Activated CD4-positive, alpha-beta T cell treated with anti-CD3 and anti-CD28 coated beads, Interleukin-2, amount 50 U/mL, for 1 hour (primary cell): ENCODE measurements at places on chromosomes 1 and 21.

DNA sequence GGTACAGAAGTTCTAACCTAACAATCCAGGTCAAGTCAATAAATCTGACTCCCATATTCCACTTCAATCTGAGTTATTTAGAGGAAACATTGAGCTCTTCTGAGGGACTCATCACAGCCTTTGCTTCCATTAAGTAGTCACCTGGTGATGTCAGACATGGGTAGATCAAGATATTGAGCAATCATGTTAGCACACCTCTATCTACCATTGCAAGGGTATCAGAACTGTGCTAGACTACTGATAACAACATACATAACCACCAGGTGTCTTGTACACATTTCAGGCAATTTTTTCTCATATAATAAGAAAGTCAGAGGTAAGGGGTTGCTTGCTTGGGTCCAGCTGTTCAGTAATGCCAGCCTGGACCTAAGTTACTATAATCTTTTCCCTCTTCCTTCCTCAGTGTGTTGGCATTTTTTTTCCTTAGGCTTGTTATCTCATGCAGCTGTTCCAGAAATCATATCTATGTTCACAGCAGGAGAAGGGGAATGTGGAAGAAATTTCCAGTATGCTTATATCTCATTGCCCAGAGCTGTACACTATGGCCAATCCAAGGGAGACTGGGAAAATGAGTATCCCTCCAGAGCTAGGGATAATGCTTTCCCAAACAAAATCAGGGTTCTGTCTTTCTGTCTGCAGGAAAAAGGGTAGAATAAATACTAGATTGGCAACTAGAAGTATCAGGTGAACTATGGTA is 52.3 kb downstream of the GRIK1 start:
- DNase-seq: no peak

DNA sequence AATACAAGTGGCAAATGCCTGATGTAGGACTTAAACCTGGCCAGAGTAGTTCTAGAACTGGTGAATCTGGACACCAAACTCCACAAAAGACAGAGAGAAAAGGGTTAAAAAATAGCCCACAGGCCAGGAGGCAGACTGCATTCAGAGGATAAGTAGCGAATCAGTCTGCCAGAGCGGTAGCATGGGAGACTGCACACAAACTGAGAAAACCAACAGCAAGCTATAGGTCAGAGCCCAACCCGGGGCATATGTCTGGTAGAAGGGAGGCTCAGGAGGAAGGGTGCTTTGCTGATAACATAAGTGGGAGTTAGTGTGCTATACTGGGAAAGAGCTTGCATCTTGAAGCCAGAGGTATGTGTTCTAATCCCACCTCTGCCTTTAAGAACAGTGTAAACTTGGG is 4.0 kb downstream of the LRRC53 start:
- no peak for DNase-seq

DNA sequence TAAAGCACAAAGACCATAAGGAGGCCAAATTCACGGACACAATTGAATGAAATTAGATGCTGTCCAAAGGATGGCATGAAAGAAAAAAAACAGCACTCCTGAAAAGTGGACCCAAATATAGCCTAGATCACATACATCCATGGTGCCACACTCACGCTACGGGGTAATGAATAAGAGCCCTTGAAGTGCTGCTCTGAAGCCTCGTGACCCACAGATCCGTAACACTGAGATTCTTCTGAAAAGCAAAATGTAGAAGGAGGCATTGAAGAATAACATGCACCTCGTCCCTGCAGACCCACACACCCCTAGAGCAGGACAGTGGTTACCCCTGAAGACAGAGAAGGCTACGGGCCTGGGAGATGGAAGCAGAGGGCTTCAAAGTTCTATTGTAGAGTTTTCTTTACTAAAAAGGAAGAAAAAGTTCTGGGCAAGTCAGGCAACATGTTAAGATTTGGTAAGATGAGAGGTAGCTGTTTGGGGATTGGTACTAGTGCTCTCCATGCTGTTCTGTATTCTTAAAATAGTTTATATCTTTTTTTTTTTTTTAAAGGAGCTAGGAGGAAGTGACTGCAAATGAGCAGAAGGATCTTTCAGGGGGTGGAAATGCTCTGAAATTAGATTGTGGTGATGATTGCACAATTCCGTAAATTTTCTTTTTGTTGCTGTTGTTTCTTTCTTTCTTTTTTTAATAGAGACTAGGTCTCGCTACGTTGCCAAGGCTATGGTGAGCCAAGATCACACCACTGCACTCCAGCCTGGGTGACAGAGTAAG is 4.1 kb upstream of the ITGB2 start:
- DNase-seq: no peak

GRCh38 chr1:228985661-228986060 is 250.4 kb downstream of the RHOU start:
- DNase-seq: no peak

DNA sequence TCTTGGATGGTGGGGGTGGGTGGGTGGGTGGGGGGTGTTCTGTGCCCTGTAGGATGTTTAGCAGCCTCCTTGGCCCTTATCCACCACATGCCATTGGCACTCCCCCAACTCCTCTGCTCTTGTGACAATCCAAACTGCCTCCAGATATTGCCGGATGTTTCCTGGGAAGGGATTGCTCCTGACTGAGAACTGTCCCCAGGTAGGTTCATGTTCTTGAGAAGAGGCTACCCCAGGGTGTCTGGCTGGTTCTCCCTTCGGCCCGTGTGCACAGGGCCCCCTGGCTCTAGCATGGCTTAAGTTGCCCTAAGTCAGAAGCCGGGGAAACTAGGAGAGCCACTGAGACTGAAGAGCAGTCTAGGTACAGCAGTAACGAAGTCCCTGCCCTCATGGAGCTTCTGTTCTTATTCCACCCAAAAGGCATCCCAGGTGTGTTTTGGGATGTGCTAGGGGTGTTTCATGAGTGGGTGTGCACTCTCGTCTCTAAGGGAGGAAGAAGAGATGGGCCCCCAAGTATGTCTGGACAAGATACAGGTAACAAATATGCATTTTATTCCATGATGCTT is 19.8 kb upstream of the THRAP3 start:
- DNase-seq: no peak

DNA sequence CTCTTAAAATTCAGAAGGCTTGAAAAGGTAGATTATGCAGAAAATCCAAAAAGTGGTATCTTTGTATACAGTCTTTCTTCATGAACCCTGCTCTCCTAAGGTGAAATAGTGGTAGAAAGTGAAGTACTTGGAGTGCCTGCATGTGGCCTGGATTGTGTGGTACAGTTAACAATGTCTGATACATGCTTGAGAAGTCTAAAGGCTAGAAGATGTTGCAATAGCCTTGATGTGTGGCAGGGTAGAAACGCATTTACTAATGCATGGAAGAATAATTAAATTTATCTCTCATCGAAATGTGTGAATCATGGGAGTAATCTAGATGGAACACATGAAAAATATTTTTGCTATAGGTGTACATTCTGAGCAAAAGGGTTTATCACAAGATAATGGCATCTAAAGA is 1632.3 kb upstream of the B3GALT2 start:
- no peak for DNase-seq
